NCI-H2081 treated with DMSO at 0.1 percent for 48 hours (cell line): ENCODE measurements at places on chromosomes 7 and 10.

DNA sequence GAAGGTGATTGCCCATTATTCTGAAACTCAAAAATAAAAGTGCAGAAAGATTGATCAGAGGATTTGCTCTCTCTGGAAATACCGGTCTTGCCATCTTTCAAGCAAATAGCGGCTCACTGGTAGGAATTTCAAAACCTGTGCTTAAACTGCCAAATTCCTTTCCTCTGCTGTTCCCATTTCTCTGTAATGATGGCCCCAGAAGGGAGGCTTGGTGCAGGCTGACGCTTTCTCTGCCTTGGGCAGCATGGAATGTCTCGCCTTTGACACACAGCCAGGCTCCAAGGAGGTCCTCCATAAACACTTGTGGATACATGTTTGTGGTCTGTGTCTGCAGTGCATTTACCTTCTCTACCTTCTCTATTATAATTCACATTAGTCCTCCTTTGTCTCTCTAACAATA, 146.8 kb downstream of the HIBADH start:
- no peak for DNase-seq

DNA sequence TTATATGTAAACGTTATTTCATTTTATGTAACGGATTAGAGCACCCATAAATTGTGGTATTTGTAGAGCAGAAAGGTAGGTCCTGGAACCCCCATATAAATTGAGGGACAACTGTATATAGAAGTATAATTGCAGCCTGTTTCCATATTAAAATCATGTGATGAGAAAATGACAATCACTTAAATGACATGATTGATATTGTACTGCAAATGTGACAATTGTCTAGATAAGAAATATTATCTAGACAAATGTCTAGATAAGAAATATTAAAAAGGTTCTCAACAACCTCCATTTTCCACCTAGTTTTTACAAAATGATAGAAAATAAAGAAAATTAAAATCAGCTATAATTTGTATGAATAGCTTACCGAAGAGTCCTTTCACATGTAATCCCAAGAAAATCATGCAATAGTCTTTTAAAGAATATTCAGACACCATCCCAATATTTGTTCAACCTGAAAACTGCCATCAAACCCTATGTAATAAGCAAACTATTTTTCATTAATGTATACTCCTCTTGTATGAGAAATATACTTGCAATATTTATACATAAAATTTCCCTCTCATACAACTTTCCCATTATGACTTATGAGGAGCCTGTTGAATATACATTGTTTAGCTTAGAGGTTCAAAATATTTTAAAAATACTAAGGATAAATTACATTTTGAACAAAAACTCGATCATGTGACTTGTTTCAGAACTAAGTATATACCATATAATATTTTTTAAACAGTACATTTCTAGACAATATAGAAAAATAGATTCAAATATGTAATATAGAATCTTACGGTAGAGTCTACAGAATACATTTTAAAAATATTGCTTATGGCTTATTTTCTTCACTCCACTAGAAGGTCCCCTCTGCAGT, 153.2 kb downstream of the CRPPA start:
- no peak for DNase-seq

DNA sequence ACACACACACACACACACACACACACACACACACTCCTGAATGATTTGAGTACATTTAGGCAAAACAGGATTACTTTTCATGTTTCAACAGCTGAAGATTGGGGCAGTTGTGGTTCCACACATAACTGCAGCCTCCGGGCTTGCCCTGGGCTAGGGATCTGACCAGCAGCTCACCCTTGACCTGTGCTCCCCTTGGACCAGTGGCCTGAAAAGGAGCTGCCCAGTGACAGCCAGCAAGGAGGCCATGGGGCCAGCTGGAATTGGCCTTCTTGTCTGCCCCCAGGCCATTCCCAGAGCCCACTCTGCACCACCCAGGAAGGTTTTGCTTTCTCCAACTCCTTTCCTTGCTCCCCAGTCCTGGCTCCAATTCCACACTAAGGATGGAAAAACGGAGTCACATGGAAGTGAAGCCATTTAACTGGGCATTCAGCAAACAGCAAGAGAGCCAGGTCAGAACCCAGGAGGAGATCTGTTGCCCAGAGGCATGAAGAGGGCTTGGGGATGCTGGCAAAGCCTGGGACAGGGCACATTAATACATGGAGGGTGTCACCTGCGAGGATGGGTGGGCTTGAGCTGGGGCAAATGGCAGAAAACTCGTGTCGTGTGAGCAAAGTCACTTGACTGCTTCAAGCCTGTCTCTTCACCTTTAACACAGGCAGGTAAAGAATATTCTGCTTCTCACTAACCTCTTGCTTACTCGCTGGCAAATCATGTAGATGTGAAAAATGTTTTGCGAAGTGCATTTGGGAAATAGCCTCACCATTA, 61.5 kb upstream of the GDF10 start:
- DNase-seq = no peak

DNA sequence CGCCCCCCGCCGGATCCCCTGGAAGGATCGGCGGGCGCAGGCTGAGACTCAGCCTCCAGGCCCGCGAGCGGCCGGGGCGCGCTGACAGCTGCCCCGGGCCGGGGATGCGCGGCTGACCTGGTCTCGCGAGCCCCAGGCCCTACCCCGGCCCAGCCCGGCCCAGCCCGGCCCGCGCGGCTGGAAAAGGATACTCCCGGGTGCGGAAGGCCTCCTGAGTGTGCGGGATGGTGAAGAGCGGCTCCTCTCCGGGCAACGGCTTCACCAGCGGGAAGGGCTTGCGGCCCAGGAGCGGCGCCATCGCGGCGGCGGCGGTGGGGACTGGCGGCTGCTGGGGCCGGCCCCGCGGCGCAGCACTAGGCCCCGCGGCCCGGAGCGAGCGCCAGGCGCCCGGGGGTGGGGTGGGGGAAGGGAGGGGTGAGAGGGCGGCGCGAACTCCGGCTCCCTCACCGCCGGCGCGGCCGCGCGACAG, 423 bp downstream of the BAZ1B start:
- DNase-seq = no peak

DNA sequence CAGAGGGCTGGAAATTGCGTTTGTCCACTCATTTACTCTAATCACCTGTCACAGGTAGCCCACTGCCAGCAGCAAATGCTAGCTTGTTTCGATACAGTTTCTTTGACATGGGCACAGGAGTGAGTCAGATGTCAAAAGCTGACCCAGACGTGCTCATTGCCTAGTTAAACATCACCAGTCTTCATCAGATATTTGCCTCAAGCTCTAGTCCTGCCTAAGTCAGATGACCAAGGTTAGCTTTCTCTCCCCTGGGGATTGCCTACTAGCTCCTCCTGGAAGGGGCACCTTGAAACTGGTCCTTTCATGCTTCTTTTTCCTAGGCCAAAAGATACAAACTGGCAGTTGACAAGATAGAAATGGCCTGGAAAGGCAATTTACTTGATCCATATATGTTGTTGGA, 35.2 kb downstream of the GPAM start:
- no peak for DNase-seq

- DNase-seq = no peak
Measured at GRCh38 chr7:7793249-7793648, 74.8 kb upstream of the RPA3 start.

DNA sequence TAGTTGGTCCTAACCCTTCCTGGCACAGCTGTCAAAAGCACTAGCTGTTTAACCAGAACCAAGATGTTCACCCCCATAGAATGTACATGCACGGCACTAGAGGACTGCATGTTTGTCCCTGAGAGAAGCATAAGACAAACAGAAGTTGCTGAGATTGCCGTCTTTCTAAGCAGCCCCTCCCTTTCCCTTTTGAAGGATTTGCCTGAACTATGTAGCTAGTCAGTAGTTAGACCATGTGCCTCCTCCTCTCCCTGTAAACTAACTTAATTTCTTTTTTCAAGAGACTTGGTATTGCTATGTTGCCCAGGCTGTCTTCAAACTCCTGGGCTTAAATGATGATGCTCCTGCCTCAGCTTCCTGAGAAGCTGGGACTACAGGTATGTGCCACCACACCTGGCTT, 40.7 kb downstream of the TBC1D12 start:
- no peak for DNase-seq

DNA sequence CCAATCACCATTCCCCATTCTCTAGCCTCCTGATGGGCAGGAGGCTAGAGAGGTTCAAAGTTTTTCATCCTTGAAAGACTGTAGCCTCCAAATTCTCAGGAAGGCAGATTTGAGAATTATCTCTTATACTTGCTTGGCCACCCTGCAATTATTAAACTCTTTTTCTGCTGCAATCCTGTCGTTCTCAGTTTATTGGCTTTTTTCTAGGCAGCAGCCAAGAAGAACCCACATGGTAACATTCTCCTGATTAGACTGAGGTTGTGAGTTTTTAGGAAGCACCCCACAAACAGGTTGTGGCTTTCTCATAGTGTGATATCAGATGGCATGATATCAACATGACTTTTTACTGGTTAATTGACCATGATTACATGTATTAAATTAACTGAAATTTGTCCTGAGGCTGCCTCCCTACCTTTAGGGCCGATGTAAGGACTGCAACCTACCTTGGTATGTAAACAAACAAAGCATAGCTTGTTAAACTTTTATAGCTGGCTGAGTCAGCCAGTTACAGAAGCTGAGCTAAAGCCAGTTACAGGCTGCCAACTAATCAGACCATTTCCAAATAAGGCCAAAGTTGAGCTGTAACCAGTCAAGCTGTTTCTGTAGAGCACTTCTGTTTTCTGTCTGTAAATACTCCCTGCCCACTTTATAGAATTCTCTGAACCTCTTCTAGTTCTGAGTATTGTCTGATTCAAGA, 3.2 kb upstream of the ZNF248 start:
- DNase-seq = no peak

- no peak for DNase-seq
Measured at GRCh38 chr7:80047032-80047431, 87.6 kb upstream of the GNAI1 start.
